ENCODE measurements at places on chromosomes 13 and 19.

DNA sequence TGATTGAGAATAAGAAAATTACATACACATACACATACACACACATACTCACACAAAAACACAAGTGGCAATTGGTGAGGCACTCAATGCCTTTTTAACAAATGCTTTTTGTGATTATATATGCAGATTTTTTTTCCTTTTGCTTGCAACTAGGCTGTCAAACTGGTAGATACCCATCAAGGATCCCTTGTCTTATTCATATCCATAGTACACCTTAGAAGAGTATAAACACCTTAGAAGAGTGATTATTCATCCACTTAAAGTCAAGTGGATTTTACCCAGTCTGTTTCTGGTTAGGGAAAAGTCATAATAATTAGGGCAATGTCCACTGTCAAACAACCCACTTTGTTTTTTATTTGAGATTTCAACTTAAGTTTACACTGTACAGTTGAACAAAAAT lies 1773.4 kb upstream of the MIR17HG start:
- DNase-seq = no peak

- no peak for DNase-seq
These were observed 46.8 kb downstream of the SLC7A1 start for GRCh38 chr13:29548722-29549121.

DNA sequence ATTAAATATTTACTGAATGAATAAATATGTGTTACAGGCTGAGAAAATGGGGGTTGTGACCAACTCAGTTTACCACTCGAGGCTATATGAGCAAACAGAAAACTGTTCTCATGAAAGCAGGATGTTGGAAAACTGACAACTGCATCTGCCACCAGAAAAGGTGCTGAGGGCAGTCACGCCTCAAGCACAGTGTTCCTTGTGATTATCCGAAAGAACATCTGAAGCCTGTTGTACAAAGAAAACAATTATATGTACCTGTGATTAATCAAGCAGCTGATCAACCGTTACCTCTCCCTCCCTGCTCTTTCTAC lies 6.2 kb upstream of the KLK13 start:
- no peak for DNase-seq

DNA sequence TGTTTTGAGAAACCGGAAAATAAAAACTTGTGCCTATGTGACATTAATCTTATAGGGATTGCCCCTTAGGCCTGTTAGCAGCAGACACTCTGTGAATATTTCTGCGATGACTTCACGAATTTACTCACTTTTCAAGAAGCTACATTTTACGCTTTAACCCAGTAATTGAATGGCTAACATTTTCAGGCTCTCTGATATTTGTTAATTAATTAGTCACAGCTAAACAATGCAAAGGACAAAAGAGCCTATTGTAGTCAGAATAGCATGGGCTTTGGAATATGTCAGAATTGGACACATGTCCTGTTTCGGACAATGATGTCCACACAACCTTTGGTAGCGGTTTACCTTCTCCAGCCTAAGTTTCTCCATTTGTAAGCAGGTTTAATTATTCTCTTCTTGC lies 506.6 kb downstream of the EFNB2 start:
- DNase-seq = peak; percentile 19

GRCh38 chr19:16373079-16373478 lies 48.5 kb downstream of the KLF2 start:
- no peak for DNase-seq

GRCh38 chr19:18932216-18932841 lies 8.7 kb downstream of the HOMER3 start:
- peak; percentile 71 for DNase-seq

- DNase-seq = peak; percentile 30
These were observed 2.5 kb upstream of the ISYNA1 start for GRCh38 chr19:18440415-18440877.

- DNase-seq = no peak
These were observed 481.4 kb downstream of the COG6 start for GRCh38 chr13:40136896-40137295.

DNA sequence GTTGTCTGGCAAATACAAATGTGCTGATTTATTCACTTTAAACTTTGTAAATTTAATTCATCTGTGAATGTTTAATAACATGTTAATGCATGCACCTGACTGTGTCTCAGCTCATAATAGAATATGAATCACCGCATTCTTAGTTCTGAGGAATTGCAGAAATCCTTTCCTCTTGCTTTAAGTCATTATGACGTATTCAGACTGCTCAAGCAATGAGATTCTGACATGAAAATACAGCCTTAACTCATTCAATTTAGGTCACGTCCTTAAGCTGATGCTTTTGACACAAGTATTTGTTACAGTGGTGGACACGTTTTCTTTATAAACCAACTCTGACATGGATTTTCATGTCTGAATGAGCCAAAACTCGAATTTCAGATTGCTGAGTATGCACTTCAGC lies 541.0 kb upstream of the KLF12 start:
- peak; percentile 88 for DNase-seq
